ENCODE measurements at places on chromosomes 5 and 9.
A peak's percentile ranks its signal among the peaks of the same experiment; 100 is the strongest.

GRCh38 chr5:119286511-119287488 lies 69.0 kb upstream of the TNFAIP8 start:
- DNase-seq, result no peak

- DNase-seq, result no peak
Measured at GRCh38 chr5:174895360-174895759, 171.0 kb downstream of the MSX2 start.

- no peak for DNase-seq
Measured at GRCh38 chr9:86854898-86855523, 92.3 kb downstream of the GAS1 start.

GRCh38 chr9:96462541-96462940 lies 12.6 kb downstream of the HABP4 start:
- DNase-seq, result no peak

DNA sequence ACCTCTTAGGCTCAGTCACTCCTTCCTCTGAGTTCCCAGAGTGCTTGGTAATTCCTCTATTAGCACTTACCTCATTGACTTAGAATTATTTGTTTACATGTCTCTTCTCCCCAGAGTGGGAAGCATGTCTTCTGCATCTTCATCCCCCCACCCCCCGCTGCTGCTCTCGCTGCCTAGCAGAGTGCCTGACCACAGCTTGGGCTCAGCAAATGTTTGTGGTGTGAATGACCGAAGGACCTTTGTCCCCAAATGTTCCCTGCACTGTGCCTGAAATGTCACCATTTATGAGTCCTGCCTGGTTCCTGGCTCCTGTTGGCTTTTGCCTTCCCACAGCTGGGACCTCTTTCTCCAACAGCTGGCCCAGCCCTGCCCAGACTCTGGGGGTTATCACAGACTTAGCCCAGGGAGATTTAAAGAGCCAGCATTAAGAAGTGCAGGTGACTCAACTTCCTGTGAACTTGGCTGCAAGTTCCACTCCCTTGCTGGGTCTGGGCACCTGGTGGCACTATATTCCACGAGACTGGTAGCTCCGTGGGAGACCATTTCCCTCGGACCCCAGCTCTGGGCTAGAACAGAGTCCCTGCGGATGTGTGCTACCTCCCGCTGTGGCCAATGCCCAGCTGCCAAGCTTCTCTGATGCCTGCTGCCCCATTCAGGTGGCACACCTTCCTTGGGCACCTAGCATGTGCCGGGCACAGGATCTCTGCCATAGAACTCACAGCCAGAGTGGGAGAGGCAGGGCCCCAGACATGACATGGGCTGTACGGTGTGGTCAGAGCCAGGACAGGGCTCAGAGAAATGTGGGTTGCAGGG lies 1.8 kb upstream of the HMCN2 start:
- no peak for DNase-seq

- DNase-seq, result no peak
Measured at GRCh38 chr5:176389135-176390123, 878 bp downstream of the HIGD2A start.

- no peak for DNase-seq
Measured at GRCh38 chr5:78927657-78928282, 57.3 kb downstream of the ARSB start.

GRCh38 chr5:109656829-109657228 lies 32.9 kb upstream of the MAN2A1 start:
- peak; percentile 89 for DNase-seq

DNA sequence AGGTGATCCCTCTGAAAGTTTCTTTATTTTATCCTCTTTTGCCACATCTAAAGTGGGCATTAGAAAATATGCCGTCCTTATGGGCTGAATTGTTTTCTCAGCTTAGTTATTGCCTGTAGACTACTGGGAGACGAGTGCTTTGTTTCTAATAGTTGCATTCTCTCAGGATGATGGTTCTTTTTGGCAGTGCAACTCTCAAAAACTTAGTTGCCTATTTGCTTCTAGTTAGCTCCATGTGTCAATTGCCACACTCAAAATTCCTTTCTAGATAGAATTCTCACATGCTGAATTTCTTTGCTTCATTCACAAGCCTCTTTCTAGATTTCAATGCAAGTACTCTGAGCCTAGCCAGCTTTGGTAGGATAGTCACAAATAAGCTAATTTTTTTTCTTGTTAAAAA lies 155.5 kb downstream of the FGF10 start:
- DNase-seq, result no peak

- peak; percentile 74 for DNase-seq
Measured at GRCh38 chr5:180816608-180817534, 14.3 kb upstream of the MGAT1 start.
